ENCODE measurements at places on chromosomes 1 and 21.

GRCh38 chr1:230863449-230863848, 4.9 kb downstream of the C1orf198 start:
- peaks cover 26% of the 10 kb centered on the region for H3K4me1 ChIP-seq
- DNase-seq: no peak
- no peaks in the 10 kb centered on the region for H3K36me3 ChIP-seq

GRCh38 chr1:50972766-50973165, 2.7 kb downstream of the CDKN2C start:
- no peak for DNase-seq
- peaks cover 5% of the 10 kb centered on the region for H3K36me3 ChIP-seq
- peaks cover 31% of the 10 kb centered on the region for H3K4me1 ChIP-seq
- H3K27me3 ChIP-seq: peaks cover 32% of the 10 kb centered on the region
- H3K4me3 ChIP-seq: no peak overlapping the region

DNA sequence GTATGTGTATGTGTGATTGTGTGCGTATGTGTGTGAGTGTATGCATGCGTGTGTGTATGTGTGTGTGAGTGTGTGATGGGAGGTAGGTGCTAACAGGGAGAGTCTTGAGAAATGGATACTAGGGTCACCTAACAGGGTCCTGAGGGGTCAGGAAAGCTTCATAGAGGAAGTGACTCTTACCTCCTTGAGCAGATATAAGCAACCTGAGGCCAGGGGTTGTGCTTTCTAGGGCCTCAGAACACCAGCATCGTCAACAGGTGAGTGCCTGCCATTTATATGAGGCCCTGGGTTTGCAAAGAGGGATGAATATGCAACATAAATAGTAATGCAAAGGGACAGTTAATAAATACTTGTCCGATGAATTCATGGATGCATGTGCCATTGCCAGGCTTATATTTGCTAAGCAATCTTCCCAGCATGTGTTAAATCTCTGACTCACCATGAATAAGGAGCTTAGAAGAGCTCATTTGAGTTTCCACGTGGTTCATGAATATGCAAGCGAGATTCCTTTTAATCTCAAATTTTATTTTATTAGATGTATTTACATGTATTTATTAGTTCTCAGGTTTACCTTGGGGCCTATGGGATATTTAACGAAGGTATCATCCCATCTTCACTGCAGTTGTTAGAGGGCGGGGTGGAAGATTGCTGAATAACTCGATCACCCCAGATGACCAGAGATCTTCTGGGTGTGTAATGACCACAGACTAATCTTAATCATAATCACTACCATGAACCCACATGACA, 438.3 kb downstream of the CAMTA1 start:
- H3K27me3 ChIP-seq: peaks cover 3% of the 10 kb centered on the region
- no peaks in the 10 kb centered on the region for H3K36me3 ChIP-seq

- H3K36me3 ChIP-seq: peaks cover 6% of the 10 kb centered on the region
- DNase-seq: no peak
- H3K4me3 ChIP-seq: no peak overlapping the region
Measured at GRCh38 chr1:86997538-86997937, 83.1 kb downstream of the HS2ST1 start.

DNA sequence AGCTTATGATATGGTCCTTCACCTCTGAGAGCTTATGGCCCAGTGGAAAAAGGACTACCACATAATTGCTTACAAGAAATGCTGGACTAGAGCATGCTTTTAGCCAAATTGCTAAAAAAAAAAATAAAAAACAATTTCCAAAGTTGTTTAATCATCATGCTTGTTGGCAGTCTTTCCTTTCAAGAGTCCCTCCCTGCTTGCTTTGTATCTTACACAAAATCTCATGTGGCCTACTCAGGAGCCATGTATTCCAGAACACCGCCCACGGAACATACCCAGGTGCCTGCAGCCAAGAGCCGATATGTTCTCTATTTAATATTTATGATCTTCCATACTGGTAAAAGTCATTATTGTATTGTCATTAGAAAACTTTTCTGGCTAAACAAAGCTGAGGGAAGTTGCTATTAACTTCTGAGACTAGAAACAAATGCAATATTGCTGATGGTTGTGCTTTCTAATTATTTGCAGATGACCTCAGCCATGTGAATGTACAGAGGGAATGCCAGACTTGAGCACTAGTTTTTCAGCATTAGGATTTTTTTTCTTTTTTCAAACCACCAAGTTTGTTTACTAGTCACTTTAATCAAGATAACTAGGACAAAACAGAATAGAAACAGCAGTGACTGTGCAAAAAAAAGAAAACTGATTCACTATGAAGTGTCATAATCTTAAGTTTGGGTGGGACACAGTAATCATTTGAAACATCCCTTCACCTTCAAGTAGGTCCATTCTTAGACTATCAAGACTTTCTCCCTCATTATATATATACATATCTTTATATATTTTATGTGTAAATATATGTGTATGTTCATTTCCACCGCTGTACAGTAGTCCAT, 129.3 kb upstream of the GORAB start:
- no peaks in the 10 kb centered on the region for H3K27me3 ChIP-seq
- no peaks in the 10 kb centered on the region for H3K36me3 ChIP-seq
- no peak for DNase-seq
- H3K4me3 ChIP-seq: no peak overlapping the region
- H3K4me1 ChIP-seq: no peaks in the 10 kb centered on the region
